ENCODE measurements at places on chromosomes 3 and 15.

- DNase-seq = no peak
Observed at GRCh38 chr3:3280396-3280795, 100.9 kb upstream of the CRBN start.

DNA sequence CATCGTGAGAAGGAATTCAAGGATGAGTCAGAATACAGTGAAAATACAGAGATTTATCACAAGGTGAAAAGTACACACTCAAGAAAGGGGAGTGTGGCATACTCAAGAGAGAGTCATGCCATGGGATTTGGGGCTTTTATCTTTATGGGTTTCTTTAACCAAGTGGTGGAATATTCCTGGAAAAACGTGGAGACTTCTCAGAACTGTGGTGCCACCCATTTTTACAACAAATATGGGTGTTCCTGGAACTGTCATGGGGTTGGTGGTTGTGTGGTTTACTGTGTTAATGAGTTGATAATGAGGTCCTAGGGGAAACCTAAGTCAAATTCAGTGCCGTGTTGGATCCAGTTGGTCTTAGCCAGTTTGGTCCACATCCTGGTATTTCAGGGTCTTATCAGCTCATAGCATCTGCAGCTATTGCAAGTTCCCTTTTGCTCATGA lies 497.2 kb downstream of the GABRG3 start:
- no peak for DNase-seq

- DNase-seq = peak; percentile 17
Observed at GRCh38 chr3:195714380-195715011, 6.3 kb upstream of the MUC20 start.

DNA sequence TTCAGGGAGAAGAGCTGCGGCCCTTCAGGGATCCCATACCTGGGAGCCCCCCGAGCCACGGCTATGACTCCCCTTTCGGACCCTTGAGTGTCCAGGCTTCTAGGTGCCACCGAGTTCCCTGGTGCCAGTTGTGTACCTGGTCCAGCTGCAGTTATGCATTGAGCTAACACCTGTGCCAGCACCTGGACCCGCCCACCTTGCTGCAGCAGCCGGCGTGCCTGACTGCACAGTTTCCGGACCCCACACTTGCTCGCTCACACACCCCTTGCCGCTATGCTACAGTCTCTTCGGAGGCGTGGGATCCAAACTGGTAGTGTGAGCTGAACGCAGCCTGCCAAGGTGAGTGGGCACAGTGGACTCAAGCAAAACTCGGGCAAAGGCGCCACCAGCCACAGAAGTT lies 284.5 kb upstream of the ROBO1 start:
- no peak for DNase-seq

DNA sequence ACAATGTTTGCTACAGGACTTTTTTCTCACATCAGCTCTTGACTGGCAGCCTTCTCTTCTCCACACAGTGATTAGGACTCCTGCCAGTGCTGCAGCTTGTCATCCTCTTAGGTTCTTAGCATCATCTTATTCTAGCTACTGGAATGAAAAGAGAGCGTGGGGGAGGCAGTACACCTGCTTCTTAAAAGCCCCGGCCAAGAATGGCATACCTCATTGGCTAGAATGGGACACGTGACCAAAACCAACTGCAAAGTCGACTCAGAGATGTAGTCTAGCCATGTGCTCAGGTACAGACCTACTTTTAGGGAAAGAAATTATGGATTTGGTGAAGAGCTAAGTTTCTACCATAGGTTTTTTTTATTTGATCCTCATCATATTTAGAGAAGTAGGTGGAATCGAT lies 44.1 kb downstream of the RARB start:
- DNase-seq = no peak

GRCh38 chr3:55655544-55655943 lies 168.4 kb upstream of the WNT5A start:
- no peak for DNase-seq

- DNase-seq = no peak
Observed at GRCh38 chr3:111947231-111947630, 31.6 kb upstream of the ABHD10 start.

Measured in H7 (cell line).